ENCODE measurements at places on chromosomes 2 and 18.

DNA sequence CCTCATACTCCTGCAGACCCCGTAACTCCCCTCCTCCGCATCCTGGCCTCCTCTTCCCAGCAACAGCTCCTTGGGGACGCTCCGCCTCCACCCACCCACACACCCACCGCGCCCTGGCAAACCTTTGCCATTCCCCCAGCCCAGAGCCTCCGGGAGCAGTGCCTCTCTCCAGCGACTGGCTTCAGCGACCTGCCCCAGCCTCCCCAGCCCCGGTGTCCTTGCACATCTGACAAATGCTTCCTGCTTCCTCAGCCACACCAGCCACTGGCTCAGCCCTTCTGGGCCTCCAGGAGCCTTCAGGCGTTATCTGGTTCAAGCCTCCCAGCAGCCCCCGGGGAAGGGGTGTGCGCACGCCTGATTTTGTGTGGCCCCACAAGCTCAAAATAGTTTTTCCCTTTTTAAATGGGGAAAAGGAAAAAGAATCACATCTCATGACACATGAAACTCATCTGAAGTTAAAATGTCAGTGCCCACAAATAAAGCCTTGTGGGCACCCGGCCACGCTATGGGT, 14.2 kb downstream of the ESPNL start:
- DNase-seq: peak; percentile 23

- no peak for DNase-seq
Measured at GRCh38 chr2:62136956-62137830, 58.7 kb upstream of the B3GNT2 start.

DNA sequence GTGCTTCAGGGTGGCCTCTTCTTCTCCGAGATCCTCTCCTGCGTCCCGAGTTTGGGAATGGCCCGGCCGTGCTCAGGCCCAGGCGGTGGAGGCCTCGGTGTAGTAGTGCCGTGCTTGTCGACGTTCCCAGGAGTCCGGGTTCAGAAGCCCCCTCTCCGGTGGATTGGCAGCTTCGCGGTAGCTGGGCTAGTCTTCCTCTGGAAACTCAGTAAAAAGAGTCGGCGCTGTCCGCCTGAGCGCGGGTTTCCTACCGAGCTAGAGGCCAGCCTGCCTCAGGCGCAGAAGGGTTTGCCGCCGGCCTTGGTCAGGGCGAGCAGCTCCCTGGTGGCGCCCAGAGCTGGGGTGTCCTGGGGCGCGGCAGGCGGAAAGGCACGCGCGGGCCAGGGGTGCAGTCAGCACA, 3.2 kb downstream of the RALBP1 start:
- DNase-seq: no peak

DNA sequence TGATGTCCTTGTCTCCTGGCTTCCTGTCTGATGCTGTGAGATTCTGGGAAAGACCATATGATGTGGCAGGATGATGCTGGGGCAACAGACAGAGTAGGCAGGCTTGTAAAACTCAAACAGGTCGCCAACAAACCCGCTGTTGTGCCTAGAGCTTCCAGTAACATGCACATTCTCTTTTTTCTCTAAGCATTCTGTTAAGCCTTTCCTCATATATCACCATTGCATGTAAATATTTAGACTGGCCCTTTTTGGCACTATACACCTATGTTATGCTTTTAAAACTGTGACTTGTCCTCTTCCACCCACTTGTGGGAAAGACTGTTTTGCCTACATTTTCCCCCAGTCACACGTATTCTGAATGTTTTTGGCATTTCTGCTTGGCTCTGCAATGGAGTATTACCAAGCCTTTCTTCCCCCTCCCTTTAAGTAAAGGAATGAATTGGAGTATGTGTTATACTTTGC, 250.4 kb upstream of the TANK start:
- no peak for DNase-seq

GRCh38 chr2:46879511-46879910, 36.1 kb downstream of the MCFD2 start:
- DNase-seq: no peak

GRCh38 chr18:77113361-77114151, 19.0 kb downstream of the MBP start:
- DNase-seq: peak; percentile 35

DNA sequence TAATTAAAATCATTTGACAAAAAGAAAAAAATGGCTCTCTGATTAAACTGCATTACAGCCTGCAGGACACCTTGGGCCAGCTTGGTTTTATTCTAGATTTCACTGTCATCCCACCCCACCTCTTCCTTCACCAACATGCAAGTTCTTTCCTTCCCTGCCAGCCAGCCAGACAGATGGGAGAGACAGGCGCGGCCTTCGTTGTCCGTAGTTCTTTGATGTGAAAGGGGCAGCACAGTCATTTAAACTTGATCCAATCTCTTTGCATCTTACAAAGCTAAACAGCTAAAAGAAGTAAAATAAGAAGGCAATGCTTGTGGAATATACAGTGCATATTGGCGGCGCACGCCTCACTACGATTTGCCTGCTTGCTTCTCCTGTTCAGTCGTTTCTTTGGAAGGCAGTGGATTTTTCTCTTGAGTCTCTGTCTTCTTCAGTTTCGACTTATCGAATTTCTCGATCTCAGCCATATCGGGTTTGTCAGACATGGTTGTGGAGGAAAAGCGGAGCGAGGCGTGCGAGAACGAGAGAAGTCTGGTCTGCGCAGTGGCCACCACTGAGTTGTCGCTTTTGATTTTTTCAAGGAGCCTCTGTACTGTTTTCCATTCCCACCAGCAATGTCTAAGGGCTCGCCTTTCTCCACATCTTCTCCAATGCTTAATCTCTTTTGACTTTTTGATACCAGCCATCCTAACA, 22.4 kb downstream of the COLEC11 start:
- DNase-seq: no peak

DNA sequence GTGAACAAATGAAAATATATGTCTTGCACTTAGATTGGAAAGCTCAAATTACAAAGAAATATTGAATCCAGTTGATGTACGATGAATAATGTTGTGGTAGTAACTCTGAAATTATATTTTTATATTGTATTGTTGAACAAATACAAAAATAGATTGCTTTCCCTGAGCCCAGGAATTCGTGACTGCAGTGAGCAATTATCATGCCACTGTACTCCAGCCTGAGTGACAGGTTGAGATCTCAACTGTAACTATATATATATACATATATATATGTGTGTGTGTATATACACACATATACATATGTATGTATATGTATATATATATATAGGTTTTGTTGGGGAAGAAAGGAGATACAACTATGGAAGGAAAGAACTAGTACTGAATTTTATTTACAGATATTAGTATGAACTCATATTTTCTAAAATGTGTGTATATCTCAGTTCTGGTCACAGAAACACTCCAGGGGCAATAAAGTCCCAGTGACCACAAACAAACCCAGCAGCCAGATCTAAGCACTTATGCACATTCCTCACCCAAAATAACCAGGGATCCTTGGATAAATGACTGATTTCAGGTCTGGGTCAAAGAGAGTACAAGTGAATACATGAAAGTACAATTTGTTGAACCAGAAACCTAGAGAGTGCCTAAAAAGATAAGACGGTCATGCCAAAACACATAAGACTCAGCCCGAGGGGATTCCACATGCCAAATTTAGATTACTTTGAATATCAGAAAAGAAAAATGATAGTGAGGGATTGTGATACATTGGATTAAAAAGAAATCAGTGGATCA, 146.3 kb downstream of the TMX3 start:
- DNase-seq: no peak

- no peak for DNase-seq
Measured at GRCh38 chr2:190409616-190410015, 1.5 kb downstream of the MFSD6 start.

DNA sequence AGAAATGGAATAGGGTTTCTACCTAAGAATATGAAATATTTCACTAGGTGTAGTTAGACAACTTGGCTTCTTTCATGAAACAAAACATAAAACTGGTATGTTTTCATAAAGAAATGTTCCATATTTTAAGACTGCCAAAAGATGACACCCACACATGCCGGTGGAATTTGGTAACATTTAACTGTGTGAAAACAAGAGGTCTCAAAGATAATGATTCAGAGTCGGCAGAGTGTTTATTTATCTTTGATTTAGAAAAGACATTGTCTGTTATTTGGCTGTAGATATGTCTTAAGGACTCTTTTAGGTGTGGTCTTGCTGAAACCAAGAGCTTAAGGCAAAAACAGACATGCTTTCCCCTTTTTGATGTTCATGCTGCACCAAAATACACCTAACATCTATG, 63.5 kb upstream of the FN1 start:
- no peak for DNase-seq

Measured in islet precursor cell (in vitro differentiated cells).